ENCODE measurements at places on chromosomes 1 and 21.

- no peak for DNase-seq
Measured at GRCh38 chr1:24244519-24245268, 57.6 kb upstream of the IFNLR1 start.

- no peak for DNase-seq
Measured at GRCh38 chr1:223341121-223341520, 22.9 kb downstream of the SUSD4 start.

- no peak for DNase-seq
Measured at GRCh38 chr21:38853421-38853919, 47.7 kb downstream of the ETS2 start.

DNA sequence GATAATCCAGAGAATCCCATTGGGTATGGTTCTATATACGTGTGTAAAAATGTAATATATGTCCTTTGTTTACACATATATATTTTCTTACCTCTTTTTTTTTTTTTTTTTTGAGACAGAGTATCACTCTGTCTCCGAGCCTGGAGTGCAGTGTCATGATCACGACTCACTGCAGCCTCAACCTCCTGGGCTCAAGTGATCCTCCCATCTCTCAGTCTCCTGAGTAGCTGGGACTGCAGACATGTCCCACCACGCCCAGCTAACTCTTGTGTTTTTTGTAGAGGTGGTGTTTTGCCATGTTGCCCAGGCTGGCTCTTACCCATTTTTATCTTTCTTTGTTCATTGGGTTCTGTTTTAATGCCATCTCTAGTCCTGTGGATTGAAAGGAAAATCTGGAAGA is 59.5 kb downstream of the ZBTB17 start:
- DNase-seq: no peak

DNA sequence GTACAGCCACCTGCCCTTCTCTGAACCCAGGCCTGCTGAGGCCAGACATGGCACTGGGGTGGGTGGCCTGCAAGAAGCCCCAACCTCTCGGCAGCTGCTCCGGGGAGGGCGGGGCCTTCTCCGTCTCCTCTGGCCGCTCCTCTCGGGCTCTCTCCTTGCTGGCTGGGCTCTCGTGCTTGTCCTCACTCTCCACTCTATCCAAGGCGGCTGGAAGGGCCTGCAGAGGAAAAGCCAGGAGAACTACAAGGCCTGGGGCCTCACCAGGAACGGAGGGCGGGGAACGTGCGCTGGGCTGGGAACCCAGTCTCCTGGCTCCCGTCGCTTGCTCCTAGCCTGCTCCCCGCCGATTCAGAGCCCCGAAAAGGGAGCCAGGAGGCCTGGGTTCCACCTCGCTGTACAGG is 59.1 kb downstream of the CHD5 start:
- DNase-seq: no peak
